ENCODE measurements at places on chromosomes 5 and 9.

- DNase-seq = no peak
Measured at GRCh38 chr5:17912794-17913193, 278.5 kb downstream of the TAF11L14 start.

DNA sequence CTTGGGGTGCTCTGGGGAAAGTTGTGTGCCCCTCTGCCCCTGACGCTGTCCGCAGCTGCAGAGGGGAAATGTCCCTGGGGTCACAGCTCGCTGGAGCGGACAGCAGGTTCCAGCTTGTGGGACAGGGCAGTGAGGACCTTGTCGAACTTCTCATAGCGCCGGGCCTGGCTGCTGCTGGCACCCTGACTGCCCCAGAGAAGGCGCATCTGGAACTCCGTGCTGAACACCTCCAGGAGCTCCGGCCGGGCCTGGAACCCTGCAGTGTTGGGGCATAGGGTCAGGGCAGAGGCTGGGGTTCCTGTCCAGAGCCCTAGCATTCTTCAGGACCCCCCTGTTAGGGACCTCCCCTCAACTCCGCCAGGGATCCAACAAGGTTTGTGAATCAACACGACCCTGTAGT is 3.6 kb upstream of the TOR2A start:
- no peak for DNase-seq

- DNase-seq = no peak
Measured at GRCh38 chr9:72048850-72049249, 11.6 kb downstream of the C9orf57 start.

DNA sequence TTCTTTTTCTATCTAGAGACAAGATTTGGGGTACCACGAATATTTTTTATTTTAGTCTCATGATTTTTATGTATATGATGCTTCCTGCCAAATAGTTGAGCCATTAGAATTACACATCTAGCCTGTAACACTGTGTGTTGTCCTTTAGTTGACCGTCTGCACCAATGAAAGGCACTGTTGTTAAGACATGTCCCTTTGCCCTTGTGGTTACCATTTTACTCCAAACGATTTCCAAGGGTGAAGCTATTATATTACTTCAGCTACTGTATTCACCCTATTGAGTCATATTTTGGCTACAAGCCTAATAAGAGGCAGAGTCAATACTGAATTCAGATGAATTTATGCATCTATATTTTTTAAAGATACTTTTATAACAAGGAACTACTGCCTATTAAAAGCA is 207.6 kb downstream of the CETN3 start:
- peak; percentile 25 for DNase-seq

DNA sequence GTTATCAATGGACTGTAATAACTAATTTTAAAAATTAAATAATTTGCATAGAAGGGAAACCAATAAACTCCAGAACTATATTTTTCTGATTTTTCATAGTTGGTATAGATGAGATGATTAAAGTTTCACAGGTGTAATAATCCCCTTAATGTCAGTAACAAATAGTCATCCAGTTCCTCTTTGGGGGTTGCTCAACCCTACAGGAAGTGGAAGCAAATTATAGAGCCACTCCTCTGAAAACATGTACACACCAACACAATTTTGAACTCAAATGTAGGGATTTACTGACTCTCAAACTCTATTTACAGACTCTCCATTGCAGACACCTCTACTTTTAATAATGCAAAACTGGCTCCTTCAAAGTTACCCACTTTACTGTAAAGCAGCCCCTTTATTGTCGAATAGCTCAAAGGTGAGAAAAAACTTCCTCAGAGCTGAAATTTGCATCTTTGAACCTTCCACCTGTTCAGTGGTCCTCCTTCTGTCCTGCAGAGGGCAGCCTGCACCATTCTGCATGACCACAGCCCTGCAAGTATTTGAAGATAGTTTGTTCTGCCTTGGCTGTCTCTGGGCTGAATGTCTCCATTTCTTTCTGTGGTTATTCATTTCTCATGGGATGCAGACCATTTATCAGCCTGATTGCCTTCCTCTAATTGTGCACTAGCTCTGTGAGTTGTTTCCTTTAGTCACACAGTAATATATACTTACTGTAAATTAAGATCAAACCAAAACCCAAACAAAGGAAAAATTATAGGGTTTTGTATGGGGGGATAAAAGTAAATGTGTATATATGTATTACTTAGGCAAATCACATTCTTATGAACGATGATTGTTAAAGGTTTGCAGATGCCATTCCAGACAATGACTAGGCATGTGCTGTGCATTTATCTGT is 383.2 kb upstream of the SGCD start:
- DNase-seq = peak; percentile 53

DNA sequence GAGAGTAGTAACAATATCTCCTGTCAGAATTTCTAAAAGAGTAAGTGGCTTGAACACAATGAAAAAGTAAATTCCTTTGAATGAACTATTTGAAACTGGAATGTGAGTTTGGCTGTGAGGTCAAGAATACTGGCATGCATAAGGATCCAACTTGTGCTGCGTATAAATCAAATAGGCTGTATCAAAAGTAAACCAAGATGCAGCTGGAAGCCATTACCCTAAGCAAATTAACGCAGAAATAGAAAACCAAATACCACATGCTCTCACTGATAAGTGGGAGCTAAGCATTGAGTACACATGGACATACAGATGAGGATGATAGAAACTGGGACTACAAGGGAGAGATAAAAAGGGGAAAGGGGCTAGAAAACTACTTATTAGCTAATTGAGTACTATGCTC is 24.0 kb upstream of the SRFBP1 start:
- DNase-seq = no peak

- DNase-seq = no peak
Measured at GRCh38 chr5:72651779-72652178, 144.6 kb upstream of the ZNF366 start.

- no peak for DNase-seq
Measured at GRCh38 chr9:36798350-36799065, 225.8 kb downstream of the MELK start.

GRCh38 chr5:143036146-143036927 is 266.2 kb downstream of the ARHGAP26 start:
- DNase-seq = no peak

DNA sequence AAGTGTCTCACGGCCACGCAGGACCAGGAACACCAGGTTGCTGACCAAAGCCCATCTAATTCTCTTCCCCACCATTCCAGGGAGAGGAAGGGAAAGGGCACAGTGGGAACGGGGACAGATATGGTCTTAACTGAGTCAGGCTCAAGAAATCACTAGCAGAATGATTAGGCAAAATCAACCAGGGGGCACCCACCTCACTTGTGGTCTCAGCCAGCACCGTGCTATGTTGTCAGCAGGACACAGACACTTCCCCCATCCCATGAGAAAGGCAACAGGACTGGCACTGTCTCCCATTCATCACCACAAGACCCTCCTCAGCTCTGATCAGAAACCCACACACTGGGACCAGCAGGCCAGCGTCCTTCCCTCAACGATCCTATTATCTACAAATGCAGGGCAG is 2.9 kb downstream of the BICD2 start:
- no peak for DNase-seq

DNA sequence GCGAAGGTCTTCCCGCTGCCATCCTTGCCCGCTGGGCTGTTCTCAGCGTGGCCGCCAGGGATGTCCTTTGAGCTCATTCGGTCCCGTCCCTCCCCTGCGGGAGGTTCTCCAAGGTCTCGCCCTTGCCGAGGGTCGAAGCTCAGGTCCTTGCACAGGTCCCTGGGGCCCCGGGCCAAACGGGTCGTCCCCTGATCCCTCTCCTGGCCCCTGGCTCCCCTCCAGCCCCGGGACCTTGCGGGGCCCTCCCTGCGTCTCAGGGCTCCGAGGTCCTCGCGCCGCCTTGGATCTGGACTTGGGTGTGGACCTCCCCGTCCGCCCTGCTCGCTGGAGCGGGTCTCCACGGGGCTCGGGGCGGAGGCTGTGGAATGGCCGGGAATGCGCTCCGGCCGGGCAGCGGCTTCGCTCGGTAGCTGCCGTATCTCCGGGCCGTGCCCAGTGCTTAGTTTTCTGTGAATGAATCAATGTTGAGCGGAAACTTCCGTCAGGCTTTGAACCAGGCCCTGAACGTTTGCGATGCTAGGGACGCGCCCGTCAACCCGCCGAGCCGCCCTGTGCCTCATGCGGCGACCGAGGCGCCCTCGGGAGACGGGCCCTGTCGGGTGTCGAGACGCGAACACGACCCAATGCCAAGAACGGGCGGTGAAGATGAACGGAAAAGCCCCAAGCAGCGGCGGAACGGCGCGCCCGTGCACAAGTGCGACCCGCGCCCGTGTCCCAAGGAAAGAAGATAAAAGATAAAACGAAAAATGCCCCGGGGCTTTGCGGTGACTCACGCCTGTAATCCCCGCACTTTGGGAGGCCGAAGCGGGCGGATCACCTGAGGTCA is 780 bp downstream of the RNU6ATAC start:
- DNase-seq = peak; percentile 46

- no peak for DNase-seq
Measured at GRCh38 chr9:111807197-111807596, 12.5 kb upstream of the SHOC1 start.

Measured in LoVo (cell line).